ENCODE measurements at places on chromosomes 3 and 15.

- DNase-seq = no peak
Measured at GRCh38 chr3:37315669-37316068, 141.3 kb upstream of the LRRFIP2 start.

DNA sequence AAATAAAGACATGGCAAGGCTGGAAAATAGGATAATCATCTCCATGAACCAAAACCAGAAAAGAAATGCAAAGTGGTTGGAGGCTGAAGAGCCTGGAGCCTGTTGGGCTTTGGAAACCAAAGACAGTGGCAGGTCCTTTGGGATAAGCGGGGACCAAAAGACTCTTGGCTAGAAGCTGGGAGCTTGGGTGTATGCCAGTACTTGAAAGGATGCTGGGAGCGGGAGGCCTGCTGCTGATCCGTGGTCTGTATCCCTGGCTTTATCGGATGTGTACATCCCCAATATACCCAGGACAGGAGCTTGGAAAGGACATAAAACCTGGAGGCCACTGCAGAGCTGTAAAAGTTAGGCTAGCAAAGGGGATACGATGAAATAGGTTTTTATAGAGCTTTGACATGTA, 1.3 kb upstream of the CHRNB4 start:
- no peak for DNase-seq

- no peak for DNase-seq
Measured at GRCh38 chr3:51944451-51945021, 2.4 kb downstream of the PARP3 start.

GRCh38 chr3:184632551-184633236, 71.1 kb downstream of the EPHB3 start:
- DNase-seq = no peak

GRCh38 chr3:144317961-144318360, 346.3 kb downstream of the DIPK2A start:
- DNase-seq = no peak

GRCh38 chr3:14388201-14388600, 14.2 kb upstream of the SLC6A6 start:
- DNase-seq = no peak

DNA sequence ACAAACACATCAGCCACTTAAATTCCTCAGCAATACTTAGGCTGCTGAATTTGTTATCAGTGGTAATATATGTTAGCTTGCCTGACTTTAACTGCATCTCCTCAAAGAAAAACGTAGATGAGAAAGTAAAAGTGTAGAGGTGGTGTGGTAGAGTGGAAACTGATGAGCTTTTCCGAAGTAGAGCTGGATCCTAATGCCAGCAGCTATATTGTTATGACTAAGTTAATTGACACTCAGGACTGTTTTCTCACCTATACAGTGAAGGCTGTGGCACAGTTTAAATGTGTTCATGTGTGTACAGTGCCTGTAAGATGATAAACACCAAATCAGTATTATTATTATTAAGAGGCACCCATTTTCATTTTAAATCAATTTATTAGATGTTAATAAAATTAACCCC, 174.9 kb downstream of the TNIK start:
- DNase-seq = no peak

DNA sequence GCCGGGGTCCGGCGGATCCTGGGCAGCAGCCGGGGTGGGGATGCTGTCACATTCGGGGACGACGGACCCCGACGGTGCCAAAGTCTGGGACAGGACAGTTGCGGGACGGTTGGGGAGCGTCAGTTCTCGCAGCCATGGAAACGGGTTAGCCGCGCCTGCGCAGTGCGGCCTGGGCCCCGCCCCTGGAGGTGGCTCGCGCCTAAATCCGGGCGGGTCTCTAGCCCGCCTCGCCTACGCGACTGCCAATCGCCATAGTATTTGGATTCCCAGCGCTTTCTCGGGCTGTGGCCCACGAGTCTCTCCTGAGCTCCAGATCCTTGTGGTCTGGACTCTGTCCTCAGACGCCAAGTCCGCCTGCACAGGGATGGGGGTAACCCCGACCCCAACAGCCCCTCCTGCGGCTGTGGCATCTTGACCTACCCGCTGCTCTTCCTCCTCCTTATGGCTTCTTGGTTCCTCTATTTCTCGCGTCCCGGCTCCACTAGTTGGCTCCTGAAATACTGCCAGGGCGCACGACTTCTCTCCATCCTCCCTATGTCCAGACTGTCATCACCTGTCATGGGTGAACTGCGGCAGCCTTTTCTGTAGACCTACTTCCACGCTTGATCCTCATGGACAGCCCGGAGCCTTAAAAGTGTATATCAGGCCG, at the start of gene ZMYND10:
TSS of gene ZMYND10 (minus strand) at position 147 of the 649 bp plus-strand sequence. CDS start 153 bp downstream, outside the sequence.
- DNase-seq = no peak

- DNase-seq = no peak
Measured at GRCh38 chr3:148792516-148792915, 35.1 kb upstream of the CPB1 start.

DNA sequence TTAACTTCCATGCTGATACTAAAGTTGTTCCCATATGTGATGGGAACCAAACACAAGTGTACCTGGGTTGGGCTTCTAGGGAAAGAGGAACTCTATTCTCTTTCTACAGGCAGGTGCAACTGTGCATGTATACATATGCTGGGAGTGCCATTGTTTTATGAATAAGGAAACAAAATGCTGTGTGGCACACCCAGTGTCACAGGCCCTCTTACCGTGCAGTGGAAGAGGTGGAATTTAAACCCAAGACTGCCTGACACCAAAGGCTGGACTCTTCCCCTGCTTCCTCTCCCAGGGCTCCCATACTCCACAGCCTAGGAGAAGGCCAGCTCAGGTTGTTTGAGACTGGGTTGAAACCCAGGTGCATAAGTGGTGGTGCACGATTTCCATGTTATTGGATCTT, 1.9 kb upstream of the FETUB start:
- no peak for DNase-seq

DNA sequence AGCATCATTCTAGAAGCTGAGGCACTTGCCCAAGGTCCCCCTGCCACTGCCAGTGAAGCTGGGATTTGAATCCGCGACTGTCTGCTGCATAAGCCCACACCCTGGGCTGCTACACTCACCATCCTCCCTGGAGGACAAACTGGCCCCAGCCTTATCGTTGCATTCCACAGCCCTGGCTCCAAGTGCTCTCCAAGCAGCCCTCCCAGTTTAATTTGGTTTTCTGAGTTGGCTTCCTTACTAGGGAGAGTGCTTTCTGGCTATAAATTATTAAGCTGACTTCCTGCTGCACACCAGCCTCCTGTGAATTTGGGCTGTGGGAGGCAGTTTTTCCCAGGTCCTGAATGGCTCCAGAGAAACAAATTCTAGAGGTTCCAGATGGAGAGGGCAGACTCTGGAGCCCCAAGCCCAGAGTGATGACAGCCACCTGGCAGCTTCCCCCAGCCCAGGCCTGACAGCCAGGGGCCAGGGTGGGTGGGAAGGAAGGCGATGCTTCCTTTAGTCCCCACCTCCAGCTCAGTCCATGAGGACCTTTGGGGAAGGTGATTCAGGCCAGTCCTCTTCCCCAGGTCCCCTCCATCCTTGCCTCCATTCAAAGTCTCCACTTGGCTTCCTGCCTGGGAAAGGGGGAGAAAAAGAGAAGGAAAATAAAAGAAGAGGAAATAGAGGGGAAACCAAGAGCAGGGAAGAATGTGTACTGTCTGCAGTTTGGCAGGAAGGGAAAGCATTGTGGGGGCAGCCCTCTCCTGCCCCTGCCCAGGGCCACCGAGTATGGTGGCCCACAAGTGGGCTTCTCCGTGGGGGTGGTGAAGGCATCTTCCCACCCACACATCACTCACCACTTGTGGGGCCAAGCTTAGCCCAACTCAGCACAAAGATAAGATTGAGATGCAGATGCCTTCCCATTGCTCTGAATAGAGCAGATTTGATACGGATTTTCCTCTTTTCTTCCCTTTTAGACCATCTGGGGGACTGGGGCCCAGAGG, 69.6 kb downstream of the SEMA5B start:
- DNase-seq = no peak

- no peak for DNase-seq
Measured at GRCh38 chr3:10370429-10370828, 49.5 kb upstream of the SEC13 start.

DNA sequence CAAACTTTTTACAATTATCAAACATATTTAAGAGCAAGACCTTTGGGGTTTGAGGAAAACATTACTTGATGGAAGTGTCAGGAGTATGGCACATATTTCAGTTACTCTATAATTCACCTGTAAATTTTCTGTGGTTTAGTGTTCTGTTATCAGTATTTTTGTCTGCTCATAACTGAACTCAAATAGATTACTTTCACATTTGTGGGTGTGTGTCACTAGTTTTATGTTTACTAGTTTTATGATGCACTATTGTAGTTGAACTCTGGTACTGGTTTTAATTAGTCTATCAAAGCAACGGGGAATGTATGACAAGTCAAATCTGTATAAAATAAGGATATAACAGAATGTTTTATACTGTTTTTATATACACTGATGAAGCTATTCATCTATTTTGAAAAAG, 27.2 kb downstream of the OXSM start:
- no peak for DNase-seq

DNA sequence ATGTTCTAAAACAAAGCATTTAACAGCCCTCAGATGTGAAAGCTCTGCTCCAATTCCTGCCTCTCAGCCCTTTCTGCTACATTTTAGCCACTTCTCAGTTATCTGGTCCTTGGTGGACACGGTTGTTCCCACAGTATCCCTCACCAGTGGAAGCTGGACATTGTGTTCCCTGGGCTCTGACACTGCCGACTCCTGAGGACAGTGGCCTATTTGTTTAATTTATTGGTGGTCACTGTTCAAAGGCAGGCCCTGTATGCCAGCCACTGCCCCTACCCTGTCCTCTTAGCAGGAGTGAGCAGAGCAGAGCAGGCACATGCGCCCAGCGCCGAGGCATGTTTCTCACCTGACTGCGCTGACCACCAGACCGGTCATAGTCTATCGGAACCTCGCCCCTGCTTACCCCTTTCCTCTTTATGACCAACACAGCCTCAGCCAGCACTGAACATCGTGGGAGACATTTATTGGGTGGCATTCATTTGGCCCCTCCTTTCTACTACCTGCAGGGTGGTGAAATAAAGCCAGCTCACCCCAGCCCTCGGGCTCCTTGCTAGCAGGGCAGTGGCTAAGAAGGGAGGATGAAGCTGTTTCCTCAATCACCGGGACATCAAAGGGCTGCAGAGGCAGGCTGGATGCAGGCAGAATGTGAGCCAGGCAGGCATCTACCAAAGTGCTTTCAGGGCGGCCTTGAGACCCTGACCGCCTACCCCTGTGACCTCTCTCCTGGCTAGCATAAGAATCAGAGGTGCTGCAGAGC, 54.3 kb upstream of the HACD2 start:
- no peak for DNase-seq

DNA sequence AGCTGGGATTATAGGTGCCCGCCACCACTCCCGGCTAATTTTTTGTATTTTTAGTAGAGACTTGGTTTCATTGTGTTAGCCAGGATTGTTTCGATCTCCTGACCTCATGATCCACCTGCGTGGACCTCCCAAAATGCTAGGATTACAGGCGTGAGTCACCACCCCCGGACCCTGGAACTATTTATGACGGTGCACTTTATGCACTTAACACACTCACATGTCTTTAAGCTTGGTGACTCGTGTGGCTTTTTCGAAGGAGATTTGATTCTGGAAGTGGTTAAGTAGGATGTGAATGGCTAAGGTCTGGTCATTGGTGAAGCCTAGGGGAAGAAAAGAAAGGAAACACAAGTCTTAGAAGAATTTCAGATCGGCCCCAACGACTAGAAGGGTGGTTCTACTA, 20.3 kb downstream of the BBS4 start:
- no peak for DNase-seq

- no peak for DNase-seq
Measured at GRCh38 chr3:105793040-105793439, 75.8 kb downstream of the CBLB start.

- DNase-seq = no peak
Measured at GRCh38 chr15:92574161-92574560, 81.4 kb downstream of the FAM174B start.

GRCh38 chr15:66619152-66619903, 53.5 kb upstream of the LCTL start:
- no peak for DNase-seq

GRCh38 chr3:118436697-118437262, 597.9 kb downstream of the IGSF11 start:
- DNase-seq = no peak

DNA sequence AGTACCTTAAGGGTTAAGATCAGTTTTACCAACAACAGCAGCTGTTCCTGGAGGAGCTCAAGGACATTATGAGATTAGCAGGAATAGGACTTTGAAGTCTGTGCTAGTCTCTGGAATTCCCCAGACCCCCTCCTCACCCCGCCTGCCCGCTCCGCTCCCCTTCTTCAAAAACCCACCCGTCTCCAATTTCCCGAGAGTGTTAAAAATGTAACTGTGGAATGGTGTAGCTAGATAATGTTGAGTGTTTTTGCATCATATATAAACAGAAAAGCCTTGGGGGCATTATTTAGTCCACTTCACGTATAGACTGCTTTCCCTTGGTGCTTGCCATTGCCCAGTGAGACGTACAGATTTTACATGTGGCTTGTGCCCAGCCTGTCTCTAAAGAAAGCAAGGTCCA, 65.0 kb upstream of the SEMA6D start:
- DNase-seq = no peak

DNA sequence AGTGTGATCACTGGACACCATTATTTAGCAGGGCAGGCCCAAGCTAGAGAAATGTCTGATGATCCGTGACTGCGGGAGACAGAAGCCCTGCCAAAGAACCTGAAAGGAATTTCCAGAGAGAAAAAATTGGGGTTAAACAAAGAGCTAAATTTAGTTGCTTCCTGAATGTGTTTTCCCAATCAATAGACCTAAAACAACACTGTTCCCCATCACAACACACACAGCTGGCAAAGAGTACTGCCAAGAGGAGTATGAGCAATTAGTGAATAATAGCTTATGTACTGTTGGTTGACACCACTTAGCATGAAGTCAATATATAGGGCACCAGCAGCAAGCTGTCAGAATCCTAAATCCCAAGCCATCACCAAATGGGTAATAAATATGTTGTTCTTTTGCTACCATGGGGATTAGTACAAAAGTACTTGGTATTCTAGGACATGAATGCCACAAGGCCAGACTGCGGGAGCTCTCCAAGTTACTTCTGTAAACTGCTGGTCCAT, 35.7 kb downstream of the CLK3 start:
- no peak for DNase-seq

GRCh38 chr3:40465111-40465407, 7.9 kb downstream of the RPL14 start:
- DNase-seq = no peak

- no peak for DNase-seq
Measured at GRCh38 chr3:114697401-114697800, 403.6 kb downstream of the TIGIT start.

DNA sequence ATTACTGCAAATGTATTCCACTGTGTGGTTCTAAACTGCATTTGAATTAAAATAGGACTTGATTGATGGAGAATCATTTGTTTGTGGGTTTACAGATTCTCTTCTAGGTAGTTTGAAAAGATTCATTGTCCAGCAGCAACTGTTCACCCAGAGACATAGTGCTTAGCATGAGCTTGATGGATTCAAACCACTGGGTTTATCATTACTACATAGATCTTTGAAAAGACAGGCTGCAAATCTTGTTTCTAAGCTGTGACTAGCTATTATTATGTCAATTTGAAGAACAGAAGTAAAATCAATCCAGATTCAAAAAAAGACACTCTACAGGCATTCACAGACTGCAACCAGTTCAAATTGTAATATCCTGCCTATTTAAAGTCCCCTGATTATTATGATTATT, 49.8 kb downstream of the MBNL1 start:
- no peak for DNase-seq

Data from stimulated activated CD8-positive, alpha-beta memory T cell treated with anti-CD3 and anti-CD28 coated beads, Interleukin-4, amount 100 ng/mL, for 1 hour (primary cell).